HT-29 (cell line): ENCODE measurements at places on chromosomes 1 and 21. TPM values are rescaled to one million over a fixed set of nuclear protein-coding genes. Genes with fewer than 3 reads are reported as not detected.

- no peak for DNase-seq
Measured at GRCh38 chr1:183931646-183932271, 105.8 kb downstream of the COLGALT2 start.

TMEM125 gene
- 64.2 and 65.2 TPM in 2 replicates for total RNA-seq

DNA sequence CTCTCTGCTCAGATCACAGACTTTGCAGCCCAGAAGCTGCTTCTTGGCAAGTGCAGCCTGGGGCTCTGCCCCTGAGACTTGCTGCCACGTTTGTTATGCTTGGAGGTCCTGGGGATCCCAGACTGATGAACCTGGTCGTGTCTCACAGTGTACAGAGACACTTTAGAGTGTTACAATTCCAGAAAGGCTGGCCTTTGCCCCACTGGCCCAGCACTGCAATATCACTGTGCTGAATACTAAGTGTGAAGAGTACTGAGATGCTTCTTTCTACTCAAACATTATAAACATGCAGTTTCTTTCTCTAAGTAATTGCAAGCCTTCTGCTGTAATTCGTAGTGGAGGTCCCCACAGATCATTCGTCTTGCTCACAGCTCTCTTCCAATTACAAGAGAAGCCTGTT, 133.2 kb downstream of the MAP3K21 start:
- DNase-seq: no peak

DNA sequence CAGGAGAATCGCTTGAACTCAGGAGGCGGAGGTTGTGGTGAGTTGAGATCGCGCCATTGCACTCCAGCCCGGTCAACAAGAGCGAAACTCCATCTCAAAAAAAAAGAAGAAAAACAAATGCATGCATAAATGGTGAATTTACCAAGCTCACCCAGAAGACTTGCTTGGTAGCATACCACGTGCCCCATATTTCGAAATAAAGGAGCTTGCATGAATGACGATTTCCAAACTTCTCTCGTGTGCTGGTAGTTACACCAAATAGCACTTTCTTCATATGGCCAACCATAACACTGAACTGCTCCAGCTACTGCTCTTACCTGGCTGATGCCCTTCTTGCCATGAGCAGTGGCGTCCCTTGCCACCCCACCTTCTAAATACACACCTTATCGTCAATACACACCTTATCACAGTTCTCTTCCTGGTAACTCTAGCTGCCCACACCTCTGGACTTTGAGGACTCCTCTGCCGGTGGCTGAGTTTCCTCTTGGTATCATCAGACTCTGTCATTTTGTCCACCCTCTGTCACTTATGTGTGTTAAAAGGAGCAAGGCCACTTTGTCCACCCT, 2.8 kb downstream of the DOP1B start:
- no peak for DNase-seq

DNA sequence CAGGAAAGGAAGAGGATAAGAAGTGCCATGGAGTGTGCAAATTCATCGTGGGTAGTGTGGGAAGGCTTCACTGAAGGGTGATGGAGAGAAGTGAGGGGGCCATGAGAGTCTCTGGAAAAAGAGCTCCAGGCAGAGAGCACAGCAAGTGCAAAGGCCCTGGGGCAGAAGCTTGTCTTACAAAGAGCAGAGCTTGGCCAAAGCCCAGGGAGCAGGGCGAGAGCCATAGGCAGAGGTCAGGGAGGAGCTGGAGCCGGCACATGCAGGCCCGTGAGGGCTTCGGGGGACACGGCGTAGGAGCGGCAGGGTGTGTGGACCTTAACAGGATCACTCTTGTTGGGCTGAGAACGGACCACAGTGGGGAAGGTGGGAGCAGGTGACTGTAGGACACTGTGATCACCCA, 83.7 kb upstream of the EDN2 start:
- no peak for DNase-seq

HES4 gene
- 110 and 139 TPM in 2 replicates for total RNA-seq

DNA sequence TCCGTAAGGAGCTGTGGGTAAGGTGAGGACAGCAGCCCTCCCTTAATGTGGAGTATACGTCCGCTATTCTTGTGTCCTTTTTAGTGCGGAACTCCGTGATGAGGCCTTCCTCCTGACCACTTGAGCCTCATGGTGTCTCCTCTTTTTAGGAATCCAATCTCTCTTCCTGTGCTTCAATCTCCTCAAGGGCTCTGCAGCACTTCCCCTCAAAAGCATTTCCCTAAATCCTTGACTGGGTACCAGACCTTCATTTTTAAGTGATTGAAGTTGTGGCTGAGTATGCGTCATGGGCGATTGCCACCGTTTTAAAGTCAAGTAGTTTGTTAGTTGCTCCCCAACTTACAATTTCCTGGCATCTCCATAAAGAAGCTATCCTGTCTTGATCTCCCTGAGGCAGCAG, 62.8 kb downstream of the SAMSN1 start:
- DNase-seq: no peak

- DNase-seq: no peak
Measured at GRCh38 chr1:77200806-77201205, 18.4 kb downstream of the PIGK start.

MIXL1 gene
- not detected in 2 replicates for total RNA-seq

GRCh38 chr1:185408700-185409270, 91.7 kb upstream of the IVNS1ABP start:
- no peak for DNase-seq

PDZK1 gene
- 7.9 and 8.2 TPM in 2 replicates for total RNA-seq

SIK1 gene
- total RNA-seq: 19.4 and 29.7 TPM in 2 replicates

DNA sequence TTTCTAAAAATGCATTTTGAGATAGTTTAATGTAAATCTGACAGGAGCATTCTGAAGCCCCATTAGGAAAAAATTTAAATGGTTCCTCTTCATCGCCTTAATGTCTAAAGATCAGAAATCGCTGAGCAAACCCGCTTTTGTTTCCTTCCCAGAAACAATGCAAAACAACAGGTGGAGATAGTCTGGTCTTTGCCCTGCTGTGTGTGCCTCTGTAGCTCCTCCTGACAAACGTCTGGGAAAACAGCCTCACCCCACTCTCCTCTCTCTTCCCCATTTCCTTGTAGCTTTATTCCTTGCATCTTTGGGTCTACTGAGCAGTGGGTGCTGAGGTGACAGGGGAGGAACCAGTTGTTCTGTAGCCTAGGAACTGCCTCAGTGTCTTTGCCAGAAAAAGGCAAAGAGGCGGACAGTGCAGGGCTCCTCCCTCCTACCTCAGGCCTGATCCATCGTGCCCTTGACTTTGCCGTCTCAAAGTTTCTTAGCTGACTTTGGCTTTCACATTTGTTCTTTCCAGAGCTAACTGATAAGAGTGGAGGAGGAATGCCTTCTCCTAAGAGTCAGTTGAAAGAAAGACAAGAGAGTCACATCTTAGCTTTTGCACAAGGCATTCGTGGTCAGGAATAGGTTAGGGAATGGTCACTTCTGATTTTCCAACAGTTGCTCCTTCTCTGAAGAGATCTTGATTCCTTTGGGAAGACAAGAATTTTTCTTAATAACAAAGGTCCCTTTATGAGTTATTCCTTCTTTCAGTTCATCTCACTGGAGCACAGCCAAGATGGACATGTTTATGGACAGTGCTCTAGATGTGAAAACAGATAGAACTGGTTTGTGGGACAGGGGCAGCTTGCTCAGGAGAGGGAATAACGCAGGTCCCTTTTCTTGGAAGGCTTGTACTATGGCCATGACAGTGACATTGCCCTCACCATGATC, 24.9 kb downstream of the SYT11 start:
- no peak for DNase-seq

- DNase-seq: no peak
Measured at GRCh38 chr1:56824938-56825337, 5.7 kb upstream of the FYB2 start.

C1orf87 gene
- not detected in 2 replicates for total RNA-seq

LRIF1 gene
- total RNA-seq: 1.9 and 3.9 TPM in 2 replicates

DNA sequence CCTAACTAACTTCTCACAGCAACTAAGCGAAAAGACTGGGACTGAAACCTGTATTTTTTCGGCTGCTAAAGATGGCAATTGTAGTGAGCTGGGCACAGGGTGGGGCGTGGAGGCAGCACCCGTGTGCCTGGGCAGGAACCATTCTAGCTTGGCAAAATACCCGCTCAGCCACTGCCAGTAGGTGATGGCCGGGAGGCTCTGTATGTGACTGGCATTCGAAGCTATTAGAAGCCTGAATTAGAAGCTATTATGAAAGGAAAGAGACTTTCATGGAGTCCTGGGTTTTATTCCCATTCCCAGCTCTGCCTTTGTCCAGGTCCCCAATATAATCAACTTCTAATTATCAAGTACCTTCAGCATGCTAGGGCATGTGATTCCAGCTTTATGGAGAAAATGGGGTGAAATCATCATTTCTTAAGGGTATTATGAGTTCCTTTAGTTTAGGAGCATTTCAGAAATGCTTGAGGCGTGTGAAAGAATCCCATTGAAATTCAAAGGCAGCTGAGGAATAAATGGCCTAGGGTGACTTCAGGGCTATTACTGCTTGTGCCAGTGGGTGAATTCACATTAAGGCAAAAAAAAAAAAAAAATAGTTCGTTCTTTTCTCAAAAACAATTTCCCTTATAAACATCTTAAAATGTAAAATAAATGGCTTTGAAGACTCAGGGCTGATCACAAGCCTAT, 125.6 kb downstream of the KCNN3 start:
- no peak for DNase-seq

DNA sequence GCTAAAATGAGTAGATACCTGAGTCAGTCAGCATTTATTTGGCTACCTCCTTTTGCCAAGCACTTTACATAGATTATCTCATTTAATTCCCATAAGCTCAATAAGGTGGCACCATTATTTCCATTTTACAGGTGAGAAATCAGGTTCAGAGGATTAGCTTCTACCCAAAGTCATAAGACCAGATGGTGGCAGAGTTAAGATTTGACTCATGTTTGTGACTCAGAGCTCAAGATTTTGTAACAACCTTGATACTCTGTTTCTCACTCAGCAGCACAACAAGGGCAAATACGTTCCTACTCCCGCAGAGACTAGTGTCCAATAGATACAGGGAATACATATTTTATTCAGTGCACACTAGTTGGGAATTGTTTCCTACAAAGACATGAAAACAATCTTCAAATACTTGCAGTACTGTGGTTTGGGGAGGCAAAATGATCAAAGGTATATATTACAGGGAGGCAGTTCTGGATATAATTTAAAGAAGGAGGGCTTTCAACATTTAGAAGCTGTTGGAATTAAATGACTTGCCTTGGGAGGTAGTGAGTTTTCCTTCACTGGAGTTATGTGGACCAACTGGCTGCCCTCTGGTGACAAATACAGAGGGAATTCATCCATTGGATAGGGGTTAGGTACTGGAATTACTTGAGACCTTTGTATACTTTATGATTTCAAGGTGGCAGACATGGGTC, 3.6 kb downstream of the LEPR start:
- no peak for DNase-seq

DNA sequence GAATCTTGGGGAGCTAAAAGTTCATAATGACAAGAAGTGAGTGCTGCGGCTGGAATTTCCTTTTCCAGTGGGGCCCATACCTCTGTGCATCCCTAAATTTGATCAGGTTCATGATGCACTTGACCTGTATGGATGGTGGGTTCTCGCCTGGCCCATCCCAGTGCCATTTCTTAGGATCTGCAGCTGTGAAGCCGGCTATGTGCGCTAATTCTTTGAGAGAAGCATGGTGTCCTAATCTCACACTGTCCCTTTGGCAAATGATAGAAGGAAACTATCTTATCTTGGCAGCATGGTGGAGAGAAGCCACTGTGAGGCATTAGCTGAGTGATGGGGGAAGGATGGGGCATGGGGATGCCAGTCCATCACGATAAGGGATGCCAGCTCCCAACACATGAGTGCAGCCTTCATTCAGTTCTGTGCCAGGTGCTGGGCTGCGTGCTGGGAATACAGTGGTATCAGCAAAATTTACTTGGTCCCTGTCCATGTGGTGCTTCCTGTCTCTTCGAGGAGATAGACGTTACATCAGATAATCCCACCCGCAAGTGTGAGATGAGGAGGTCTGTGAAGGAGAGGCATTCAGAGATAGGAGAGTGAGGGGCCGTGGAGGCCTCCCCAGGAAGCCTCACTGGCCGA, 30.5 kb downstream of the STUM start:
- no peak for DNase-seq
